ENCODE measurements at places on chromosomes 4 and X.

DNA sequence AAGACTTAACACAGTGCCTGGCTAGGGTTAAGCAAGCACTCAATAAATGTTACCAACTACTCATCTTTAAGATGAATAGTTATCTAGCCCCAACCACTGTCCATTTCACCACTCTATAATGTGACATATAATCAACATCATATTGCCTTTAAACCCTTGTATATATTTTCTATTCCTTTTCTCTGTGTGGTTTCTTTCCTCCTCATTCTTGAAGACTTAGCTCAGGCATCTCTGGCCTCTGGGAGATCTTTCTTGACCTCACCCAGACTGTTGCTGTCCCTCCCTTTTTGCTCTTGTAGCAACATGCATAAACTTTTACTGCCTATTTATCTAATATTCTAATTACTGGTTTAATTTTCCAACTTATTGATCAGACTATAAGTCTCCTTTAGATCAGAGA lies 249.9 kb upstream of the MAB21L2 start:
- no peak for DNase-seq

DNA sequence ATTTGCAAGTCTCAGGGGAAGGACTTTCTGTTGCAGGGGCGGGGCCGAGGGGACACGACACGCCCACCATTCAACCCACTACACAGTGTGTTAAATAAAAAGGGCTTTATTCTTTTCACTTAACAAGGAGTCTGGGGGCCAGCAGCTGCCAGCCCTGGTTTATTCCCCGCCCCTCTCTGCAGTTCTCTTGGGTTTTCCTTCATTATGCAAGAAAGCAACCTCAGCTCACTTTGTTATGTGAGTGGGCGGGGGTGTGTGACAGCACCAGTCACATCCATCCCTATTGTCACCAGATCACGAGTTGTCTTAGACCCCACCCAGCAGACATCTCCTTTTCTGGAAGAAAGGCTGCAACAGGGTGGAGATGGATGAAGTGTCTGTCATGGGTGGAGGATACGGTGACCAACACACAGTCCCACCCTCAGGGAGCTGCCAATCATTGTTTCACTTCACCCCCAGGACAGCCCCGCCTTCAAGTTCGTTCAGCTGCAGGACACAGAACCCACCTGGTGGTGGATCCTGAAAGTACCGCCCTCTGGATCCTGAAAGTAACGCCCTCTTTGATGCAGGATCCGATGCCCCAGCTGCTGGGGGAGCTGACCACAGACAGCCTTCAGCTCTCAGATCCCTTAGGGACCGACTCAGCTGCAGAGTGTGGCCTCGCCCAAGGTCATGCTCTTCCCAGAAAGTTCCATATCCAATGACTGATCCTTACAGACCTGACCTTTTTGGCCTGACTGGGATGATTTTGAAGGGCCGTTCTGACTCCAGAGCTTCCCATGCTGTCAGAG lies 79.6 kb downstream of the SMIM20 start:
- DNase-seq, result peak; percentile 18

DNA sequence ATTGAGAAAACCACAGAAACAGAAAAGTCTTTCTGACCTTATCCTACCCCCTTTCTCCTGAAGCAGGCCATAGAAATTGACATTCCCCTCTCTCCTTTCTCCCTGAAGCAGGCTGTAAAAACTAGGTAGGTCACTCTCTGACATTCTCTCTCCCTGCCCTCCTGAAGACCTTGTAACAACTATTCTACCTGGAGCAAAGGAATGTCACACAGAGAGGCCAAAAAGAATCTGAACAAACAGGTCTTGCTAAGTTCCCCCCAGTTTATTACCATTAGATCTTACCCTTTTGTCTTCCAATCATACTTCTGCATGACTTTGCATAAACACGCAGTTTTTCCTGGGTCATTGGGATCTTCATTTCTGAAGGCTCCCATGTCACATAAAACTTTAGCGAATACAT lies 198.3 kb upstream of the GYPA start:
- no peak for DNase-seq

DNA sequence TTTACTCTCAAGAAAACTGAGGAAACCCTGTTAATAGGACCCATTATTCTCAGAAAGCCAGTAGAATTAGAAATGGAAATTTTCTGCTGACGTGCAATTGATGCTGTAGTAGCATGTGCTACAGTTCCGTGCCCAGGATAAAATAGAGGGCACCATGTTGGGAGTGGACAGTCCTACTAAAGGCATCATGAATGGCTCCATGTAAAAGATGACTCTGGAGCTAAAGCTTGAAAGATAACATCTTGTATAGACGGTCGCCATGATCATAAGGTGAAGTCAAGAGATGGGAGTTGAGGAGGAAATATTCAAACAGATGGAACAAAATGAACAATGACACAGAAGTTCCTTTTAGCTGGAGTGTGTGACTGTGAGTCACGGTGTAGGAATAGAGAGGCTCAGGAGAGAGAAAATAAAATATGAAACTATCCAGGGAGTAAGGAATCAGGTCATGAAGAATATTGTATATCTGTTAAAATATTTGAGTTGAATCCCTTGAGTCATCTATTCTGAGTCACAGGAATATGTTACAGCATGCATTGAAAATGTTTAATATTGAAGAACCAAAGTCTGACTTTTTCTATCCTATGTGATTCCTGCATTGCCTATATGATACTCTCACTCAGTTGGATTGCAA lies 31.8 kb downstream of the ANXA10 start:
- no peak for DNase-seq

GRCh38 chr4:101200561-101200960 lies 146.8 kb downstream of the PPP3CA start:
- no peak for DNase-seq

GRCh38 chrX:39513836-39514235 lies 583.9 kb downstream of the BCOR start:
- no peak for DNase-seq

- no peak for DNase-seq
These were observed 469.7 kb upstream of the FGF16 start for GRCh38 chrX:76977452-76977851.

GRCh38 chr4:132642016-132642817 lies 506.9 kb upstream of the PCDH10 start:
- no peak for DNase-seq

GRCh38 chr4:45638641-45639040 lies 485.2 kb downstream of the GABRG1 start:
- no peak for DNase-seq

DNA sequence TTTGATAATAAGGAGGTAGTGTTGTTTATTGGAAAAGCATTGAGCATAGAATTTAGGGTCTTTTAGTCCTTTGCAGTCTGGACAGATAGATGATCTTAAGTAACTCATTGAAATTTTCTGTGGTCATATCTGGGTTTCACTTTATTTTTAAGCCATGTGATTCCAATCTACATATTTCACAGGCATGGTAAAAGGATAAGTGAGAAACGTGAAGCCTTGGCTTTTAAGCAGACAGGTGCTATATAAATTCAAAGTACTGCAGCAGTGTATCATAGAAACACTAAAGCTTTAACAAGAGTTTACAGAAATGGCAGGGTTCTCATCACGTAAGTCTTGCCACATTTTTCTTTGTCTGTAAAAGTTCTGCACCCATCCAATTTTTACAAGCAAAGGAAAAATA lies 4.9 kb downstream of the PLS3 start:
- DNase-seq, result no peak

DNA sequence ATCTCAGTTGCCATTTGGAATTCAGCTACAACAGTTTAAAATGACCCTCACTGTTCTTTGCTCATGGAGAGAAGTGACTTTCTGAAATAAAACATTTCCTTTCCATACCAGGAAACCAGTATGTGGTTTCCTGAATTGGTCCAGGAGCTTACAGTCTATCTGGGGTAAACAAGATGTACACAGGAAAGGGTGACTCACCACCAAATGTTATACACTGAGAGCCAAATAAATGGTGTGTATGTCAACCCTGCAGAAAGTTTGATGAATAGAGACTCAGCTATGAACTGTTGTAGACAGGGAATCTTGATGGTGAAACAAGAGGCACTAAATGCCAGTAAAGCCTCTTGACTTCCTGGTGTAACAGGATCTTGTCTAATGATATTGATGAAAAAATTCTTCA lies 100.4 kb downstream of the HS6ST2 start:
- no peak for DNase-seq

- no peak for DNase-seq
These were observed 328.5 kb downstream of the ADGRL3 start for GRCh38 chr4:61528595-61528994.

DNA sequence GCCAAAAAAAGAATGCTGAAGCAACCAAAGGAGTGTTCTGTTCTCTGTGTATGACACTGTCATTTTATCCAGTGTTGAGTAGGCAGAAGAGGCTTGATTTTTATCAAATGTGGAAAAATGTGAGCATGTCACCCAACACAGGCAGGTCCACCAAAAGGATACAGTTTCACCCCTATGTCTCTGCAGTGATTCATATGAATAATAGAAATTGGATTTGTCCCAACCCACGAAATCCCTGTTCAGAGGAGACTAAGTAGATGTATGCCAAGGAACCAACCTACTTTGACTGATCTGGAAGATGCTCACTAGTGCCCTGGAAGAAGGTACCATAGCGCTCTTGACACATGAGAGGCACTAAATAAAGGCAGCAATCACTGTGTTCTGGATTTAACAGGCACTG lies 72.5 kb downstream of the FGF13 start:
- DNase-seq, result no peak

DNA sequence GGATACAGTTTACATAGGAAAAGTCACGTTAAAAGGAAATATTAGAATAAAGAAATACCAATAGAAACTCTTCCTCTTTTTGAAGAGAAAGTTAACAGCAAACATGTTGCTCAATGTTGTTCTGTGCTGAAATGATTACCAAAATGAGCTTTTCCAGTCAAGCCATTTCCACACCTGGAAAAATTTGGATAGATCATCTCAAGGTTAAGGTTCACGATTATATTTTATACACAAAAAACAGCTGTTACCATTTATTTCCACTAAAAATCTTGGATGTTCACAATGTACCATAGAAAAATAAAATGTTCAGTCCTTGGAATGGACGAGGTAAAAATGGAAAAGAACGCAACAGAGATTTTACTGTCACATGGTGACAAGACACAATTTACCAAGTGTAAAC lies 218.7 kb downstream of the SCFD2 start:
- no peak for DNase-seq

DNA sequence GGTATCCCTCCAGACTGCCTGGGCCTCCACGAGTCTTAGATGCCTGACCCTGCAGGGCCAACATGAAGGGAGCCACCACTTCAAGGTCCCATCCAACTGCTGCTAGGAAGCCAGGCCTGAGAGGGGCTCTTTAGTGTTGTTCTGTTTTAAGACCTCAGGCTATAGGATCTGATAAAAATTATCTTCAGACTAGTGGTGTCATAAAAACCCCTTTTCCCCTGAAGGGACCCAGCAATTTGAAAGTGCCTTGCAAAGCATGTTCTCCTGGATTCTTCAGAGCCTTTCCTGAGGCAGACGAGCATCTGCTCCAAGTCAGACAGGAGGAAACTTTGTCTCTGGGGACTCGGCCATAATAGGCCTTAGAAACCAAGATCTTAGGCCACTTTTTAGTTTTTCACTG lies 26.9 kb downstream of the TSPAN5 start:
- DNase-seq, result no peak

DNA sequence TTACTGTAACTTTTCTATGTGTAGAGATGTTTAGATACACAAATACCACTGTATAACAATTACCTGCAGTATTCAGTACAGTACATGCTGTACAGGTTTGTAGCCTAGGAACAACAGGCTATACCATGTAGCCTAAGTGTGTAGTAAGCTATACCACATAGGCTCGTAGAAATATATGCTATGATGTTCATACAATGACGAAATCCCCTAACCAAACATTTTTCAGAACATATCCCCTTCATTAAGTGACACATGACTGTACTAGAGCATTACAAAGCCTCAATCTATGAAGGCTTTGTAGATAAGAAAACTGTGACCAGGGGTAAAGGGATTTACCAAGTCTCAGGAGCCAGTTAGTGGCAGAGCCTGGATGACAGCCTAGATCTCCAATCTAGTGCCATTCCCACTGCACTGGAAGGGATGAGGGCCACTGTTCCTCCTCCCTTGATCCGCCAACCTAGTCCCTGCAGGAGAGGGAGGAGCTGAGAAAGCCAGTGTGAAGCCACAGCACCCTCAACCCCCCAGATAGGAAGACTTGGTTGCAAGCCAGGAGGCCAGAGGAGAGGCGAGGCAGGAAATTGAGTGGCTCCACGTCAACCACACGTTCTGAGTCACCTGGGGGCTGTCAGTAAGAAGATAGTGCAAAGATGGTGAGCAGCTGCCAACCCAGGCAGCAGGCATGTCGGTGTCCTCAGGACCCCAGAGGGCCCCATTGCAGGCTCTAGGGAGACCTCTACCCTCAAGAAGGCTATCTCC lies 227.7 kb downstream of the BCOR start:
- DNase-seq, result peak; percentile 42

DNA sequence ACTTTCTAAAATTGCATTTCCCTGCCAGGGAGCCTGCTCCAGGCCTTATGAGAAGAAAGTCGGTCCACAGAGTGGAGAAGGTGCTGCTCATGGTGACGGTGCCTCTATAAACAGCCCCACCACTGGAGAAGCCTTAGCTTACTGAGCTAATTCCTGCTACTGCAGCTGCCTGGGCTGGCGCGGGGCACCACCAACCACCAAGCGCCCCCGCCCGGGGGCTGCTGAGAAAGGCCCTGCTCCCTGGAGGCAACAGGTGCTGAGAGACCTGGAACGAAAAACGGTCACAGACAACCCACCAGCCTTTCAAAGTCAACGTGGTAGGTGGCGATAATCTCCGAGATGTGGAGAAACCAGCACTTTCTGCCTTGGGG lies 2.9 kb downstream of the HCFC1 start:
- no peak for DNase-seq

GRCh38 chr4:78356251-78356786 lies 195.3 kb upstream of the ANXA3 start:
- DNase-seq, result no peak
